ENCODE measurements at places on chromosomes 7 and 10.

DNA sequence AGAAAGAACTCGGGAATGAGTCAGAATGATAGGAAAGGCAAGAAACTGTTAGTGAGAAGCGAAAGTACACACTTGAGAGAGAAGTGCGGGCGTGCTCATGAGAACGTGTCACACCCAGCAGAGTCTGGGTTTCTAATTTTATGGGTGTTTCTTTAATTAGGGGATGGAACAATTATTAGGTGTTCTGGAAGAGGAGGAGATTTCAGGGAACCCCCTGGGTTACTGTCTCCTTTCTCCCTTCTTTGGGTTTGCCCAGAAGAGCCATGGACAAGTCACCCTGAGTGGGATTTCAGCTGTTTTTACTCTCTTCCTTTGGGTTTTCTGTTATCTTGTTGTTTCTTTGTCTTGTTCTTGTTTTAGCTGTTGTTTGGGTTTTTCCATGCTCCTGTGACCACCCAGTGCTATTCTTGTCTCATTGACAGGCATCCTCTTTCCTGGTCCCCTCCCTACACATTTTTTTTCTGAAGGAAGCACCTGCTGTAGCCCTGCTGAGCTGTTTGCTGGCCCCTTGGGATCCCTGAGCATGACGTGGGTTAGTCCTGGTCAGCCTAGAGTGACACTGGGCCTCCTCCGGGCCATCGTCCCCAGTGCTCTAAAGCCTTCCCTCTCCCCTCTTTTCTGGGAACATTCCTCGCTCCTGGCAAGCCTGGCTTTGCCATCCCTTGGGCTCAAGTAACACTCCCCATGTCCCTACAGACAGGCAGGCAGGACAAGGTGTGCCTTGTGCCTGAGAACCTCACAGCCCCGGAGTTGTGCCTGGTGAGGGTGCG, 3.5 kb downstream of the SH2D4B start:
- DNase-seq: no peak

- DNase-seq: no peak
Observed at GRCh38 chr10:31126593-31126992, 94.9 kb upstream of the ZNF438 start.

DNA sequence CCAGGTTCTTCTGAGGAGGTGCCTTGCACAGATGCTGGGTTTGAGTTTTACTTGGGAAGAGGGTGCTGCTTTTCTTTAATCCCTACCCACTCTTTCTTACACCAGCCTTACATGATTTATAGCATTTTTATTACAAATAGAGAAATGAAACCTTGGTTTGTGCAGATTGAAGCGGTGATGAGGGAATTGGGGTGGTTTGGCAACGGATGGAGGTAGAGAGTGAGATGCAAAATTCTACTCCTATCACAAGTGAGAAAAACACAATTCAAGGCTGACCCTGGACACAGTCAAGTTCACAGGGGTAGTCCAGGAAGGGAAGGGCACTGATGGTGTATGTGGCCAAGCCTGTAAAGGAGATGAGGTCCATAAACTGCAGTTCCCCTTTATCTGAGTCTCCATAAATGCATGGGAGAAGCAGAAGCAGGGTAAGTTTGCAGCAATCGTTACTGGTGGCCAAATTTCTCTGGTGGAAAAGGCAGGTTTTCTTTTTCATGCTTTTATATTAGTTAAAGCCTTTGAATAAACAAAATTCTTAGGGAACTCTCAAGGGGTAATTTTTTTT, 214.3 kb downstream of the JAZF1 start:
- no peak for DNase-seq

DNA sequence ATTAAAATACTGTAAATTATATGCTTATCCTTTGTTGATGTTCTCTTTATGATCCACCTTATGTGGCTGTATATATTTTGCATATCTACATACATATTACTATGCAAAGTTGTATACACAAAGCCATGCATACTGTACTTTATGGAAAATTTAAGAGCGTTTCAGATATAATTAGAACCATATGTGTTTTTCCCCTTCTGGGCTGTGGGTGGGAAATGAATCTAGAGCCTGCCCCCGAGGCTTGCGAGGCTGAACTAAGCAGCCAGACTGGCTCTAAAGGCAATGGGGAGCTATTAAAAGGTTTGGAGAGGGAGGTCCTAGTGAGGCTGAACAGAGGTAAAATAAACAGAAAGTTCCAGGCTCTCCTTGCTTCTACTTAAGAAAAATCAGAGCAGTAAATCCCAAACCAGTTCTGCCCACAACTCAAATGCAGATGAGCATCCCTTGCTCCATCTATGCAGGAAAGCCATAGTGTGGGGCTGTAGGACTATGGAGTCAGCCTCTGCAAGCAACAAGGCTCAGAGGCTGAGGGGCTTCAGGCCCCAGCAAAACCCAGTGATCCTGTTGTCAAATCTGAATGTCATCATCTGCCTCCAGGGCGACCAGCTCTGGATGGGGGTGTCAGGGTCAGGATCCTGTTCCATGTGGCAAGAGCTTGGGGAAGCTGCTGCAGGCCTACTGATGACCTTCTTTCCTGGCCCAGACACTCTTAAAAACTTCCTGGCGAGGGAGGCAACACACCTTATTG, 14.1 kb upstream of the DDIT4 start:
- DNase-seq: no peak

GRCh38 chr10:1054684-1055083, 1.5 kb upstream of the WDR37 start:
- DNase-seq: no peak
